ENCODE measurements at places on chromosomes 13 and 19.

DNA sequence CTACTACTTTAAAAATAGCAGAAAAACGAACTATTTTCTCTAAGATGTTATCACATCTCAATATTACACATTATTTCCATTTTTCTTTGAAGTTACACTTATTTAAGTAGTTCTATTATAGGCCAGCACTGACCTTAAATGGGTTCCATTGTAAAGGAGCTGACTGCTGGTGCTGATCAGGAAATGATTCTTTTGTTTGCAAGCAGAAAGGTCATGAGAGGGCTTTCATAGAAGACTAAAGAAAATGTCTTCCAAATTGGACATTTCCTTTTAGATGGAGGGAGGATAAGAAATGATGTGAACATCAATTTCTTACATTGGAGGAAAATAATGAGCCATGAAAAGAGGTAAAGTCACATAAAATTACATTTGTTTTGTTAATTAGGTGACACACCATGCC is 96.2 kb downstream of the SUCLA2 start:
- no peak for DNase-seq

- DNase-seq: no peak
Observed at GRCh38 chr19:6412447-6413091, 12.0 kb downstream of the KHSRP start.

DNA sequence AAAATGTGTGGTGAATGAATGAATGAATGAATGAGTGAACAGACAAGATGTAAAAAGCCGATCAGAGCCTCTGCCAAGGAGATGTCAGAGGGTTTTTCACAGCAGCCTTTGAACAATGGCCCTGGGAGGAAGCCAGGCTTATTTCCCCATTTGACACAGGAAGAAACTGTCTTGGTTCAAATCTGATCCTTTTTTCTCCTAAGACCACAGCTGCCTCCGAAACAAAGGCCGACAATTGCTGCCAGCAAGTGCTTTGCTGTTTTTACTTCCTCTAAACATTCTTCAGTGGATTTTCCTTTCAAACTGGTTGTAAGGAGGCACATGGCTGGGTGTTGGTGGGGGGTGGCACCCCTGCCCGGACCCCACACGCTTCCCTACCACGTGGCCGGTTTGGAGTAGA is 44.2 kb upstream of the HOMER3 start:
- DNase-seq: no peak

GRCh38 chr19:45186509-45187334 is 8.1 kb downstream of the BLOC1S3 start:
- DNase-seq: no peak

DNA sequence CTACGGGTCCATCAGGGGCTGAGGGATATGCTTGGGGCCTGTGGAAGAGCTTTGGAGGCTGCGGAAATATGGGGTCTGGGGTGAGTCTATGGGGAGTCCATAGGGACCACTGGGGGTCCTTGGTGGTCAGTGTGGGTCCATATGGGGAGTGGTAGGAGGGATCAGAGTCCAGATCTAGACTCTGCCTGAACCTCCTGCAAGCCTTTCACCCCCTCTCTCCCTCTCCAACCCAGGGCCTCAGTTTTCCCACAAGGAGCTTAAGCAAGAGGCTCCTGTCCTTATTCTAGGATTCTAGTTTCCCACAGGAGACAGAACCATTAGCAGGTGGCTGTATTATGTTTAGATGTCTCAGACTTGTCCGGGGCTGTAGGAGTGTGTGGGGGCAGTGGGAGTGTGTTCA is 161.9 kb upstream of the TSHZ3 start:
- no peak for DNase-seq

DNA sequence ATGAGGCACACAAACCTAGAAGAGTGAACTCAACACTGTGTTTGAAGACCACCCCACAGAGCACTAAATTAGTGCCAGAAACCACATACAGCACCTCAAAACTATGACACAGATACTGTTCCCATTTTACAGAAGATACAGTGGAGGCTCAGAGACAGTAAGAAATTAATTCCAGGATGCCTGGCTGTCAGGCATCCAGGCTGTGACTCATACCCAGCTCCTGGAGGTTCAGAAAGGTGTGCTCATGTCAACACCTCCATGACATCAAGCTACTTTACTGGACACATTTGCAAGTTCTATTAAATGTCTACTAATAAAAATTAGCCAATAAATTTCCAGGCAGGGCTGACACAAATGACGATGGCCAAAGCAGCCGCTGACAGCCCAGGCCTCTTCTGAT is 176.3 kb downstream of the ABCC4 start:
- DNase-seq: no peak

Data from fibroblast of skin of left quadriceps (primary cell).